ENCODE measurements at places on chromosomes 3 and 15. TPM values are rescaled to one million over a fixed set of nuclear protein-coding genes. Genes with fewer than 3 reads are reported as not detected.

SCAMP5 gene
- 13.5 TPM for polyA plus RNA-seq

DNA sequence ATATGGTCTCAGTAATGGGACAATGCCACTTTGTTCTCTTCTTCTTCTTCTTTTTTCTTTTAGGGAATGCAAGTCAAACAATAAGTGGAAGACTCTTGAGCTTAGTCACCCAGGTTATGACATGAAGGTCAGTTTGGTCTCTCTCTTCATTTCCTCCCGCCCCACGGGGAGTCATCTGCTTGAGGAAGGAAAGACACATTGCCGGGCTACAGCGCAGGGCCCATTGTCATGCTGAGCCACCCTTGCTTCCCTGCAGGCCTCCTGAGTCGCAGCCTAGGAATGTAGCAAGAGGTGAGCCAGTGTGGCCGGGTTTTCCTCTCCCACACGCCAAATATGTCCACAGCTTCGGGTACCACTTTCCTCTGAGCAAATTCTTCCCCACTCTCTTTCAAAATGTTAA is 47.6 kb downstream of the RAP2B start:
- peak; percentile 72 for DNase-seq

GRCh38 chr3:25009665-25010064 is 418.4 kb upstream of the RARB start:
- no peak for DNase-seq

DNA sequence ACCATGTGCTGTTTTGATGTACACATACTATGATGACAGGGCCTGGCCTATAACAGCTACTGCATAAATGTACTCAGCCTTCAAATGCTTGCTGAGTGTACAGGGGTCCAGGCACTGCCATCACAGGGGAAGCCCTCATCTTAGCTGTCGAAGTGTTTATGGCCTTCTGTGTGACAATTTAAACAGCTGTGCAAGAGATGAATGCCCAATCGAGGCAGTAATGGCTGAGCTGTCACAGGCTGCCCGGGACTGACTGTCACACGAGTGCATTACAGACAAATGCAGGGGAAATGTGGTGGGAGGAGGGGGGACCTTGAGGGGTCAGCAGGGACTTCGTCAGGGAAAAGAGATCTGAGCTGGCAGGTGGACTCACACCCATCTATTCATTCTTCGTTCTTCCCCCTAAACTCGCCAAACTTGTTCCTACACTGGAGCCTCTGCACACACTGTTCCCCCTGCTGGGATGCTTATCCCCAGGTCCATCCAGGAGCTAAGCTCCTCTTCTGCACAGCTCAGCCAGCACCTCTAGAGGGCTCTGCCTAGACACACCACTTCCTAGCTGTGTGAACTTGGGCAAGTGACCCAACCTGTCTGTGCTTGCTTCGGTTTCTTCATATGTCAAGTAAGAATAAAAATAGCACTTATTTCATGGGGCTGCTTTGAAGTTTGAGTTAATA is 156.2 kb upstream of the IQSEC1 start:
- DNase-seq, result no peak

DNA sequence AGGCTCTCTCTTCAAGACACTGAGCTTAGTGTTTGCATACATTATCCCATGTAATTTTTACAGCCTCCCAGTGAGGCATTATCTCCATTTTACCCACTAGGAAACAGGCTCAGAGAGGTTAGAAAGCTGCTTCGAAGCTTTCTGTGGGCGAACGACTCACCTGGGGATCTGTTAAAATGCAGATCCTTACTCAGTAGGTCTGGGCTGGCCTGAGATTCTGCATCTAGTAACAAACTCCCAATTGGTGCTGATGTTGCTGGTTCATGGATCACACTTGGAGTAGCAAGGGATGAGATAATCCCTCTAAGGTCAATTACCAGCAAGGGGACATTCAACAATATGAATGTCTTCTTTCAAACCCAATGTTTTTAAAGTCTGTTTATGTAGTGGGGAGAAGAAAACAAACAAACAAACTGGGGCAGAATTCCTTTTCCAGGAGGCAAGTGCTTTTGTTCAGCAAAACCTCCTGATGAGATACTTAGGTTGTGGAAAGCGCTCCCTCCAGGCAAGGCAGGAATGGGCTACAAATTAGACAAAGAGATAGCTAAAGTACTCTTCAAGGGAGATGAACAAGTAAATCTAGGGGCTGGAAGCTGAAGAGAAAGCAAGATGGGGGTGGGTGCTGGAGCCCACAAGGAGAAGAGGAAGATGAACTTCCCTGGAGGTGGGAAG is 311.9 kb downstream of the SHQ1 start:
- DNase-seq, result no peak

DNA sequence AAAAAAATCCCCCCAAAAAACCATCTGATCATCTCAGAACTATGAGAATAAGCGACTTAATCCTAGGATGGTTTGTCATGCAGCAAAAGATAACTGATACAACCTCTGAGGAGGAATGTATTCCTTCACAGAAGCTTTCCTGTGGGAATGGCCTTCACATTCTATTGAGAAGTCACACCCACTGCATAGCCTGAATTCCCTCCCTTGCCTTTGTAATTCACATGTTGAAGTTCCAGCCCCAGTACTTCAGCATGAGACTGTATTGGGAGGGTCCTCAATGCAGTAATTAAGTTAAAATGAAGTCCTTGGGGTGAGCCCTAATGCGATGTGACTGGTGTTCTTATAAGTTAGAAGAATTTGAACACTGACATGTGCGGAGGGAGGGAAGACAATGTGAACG is 395.2 kb downstream of the TUSC7 start:
- no peak for DNase-seq

All from left lung (tissue), 14 donors.